ENCODE measurements at places on chromosomes 7 and 10.

GRCh38 chr7:2480070-2480408 is 3.8 kb upstream of the GRIFIN start:
- DNase-seq, result no peak

GRCh38 chr7:2554661-2555111 is 638 bp downstream of the BRAT1 start:
- no peak for DNase-seq

DNA sequence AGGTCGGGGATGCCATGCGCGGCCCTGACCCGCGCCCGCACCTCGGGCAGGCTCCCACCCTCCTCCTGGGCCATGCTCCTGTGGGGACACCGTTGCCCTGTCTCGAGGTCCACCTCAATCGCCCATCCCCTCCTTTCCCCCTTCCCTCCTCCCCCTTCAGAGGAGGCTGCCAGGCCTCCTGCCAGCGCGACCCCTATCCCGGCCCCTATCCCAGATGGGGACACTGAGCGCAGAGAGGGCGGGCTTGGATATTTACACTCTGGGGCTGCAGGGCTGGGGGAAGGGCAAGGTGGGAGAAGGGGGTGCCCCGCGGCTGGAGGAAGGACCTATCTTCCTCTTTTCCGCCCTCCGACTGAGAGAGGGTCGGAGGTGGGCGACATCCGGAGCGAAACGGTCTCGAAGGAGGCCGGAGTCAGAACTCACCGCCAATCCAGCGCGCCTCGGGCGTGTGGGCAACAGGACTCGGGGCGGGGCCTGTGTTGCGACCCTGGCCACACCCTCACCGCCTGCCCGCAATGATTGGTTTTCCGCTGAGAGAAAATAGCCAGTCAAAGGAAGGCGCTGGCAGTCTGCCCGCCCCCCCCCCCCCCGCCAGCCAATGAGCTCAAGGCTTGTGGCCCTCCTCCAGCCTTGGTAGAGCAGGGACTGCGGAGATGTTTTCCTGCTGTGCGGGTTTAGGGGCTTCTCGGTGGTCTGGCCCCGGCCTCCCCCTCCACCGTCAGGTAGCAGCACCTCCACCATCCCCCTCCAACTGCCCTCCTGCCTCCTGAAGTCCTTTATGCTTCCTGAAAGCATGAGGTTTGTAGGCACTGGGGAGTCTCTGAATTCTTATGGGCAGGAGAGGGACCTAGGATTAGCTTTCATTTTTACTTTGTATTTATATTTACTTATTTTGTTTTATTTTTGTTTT is at the start of gene METTL27:
TSS of gene METTL27 (minus strand) at position 450 of the 910 bp plus-strand sequence. CDS start at position 74, 376 bp downstream.
- DNase-seq, result peak; percentile 53

DNA sequence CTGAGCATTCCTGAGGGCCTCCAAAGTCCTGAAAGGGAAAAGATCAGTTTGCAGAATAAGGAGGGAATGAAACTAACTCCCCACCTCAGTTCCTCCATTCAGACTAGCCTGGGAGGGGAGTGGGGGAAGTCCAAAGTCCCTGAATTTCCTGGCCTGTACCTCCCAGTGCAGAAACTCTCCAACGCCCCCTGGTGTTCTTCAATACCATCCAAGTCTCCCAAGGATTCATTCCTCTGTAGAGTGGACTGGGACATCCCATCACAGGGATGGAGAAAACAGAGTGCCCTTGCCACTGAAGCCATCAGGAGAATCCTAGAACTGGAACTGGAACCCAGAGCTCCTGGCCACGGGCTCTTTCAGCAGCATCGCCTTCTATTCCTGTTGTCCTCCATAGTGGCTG is 1.6 kb upstream of the COL13A1 start:
- no peak for DNase-seq

DNA sequence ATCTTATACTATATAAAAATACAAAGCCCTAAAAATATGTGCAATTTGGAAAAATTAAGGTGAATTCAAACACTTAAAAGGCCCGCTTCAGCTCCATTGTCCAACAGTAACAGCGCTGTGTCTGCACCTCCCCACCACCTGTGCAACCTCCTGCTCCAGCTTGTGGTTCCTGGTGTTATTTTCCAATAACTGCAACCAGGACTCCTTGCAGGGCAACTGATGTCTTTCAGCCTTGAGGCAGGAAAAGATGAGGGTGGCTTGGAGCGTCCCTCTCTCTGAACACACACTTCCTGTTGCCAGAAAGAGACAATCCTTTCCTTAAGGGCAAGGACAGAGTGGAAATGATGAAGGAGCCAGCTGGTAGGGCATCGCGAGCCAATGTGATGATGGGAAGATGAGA is 336.0 kb downstream of the GLRX3 start:
- no peak for DNase-seq

DNA sequence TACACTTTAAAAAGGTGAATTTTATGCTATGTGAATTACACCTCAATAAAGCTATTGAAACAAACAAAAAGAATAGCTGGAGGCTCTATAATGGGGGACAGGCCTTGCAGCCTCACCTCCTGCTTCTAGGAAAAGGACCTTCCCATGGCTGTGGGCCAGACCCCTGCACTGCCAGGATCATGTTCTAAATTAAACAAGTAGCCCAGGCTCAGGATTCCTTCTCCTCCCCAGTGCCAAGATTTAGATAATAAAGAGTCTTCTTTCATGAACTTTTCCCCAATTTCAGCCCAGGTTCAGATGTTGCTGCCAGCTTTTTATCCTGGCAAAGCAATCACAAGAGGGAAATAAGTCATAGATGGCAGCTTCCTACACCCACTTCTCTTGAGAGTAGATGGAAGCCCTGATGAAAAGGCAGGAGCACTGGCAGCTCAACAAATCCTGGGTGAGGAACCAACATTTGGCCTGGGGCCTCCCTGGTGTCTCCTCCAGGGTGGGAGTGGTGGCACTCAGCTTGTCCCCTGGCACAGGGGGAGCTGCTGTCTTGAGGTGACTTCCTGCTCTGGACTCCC is 22.2 kb upstream of the CAMK2B start:
- DNase-seq, result no peak

GRCh38 chr7:129417073-129417472 is 17.2 kb upstream of the STRIP2 start:
- no peak for DNase-seq

DNA sequence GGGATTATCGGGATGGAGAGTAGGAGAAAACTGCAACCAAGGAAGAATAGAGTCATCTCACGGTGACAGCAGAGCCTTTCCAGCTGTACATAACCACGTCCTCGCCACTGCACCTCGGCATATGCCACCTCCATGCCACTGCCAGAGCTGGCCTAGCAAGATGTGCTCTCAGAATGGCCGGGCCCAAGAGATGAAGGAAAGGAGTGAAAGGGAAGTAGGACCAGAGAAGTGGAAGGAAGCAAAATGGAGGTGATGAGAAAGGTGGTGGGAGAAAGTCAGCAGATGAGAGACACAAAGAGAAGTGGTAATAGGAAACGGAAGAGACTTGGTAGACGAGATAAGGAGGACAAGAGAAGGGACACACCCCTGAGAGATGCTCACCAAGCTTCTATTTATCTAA is 8.0 kb upstream of the CALU start:
- no peak for DNase-seq

DNA sequence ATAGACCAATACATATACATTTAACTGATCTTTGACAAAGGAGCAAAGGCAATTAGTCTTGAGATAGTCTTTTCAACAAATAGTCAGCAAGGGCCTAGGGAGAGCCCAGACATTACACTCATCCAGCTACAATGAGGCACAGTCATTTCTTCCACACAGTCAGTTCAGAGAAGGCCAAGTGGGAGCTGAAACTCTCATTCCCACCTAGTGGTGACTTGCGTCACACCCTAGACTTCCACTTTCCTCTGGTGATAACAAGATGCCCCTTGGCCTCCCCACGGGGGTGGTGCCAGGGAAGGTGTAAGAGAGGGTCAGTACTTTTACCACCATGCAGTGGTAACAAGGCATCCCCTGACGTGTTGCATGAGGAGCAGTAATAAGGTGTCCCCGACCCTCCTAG is 8.0 kb downstream of the FRMPD2 start:
- no peak for DNase-seq

- no peak for DNase-seq
These were observed 12.4 kb downstream of the PARD3 start for GRCh38 chr10:34802692-34803091.

- DNase-seq, result no peak
These were observed 59.0 kb upstream of the NPVF start for GRCh38 chr7:25287291-25287690.

DNA sequence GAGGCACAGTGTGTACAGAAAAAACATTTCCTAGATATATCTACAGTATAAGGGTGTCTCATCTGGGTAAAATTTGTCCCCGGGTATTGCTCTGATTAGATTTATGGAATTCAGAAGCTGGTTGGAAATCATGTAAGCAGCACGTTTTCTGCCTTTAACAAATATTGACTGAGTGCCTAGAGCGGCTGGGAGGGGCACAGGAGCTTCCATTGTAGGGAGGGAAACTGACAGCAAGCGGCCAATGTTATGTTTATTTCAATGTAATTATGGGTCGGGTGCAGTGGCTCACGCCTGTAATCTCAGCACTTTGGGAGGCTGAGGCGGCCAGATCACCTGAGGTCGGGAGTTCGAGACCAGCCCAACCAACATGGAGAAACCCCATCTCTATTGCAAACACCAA is 4.4 kb upstream of the RFC2 start:
- no peak for DNase-seq

DNA sequence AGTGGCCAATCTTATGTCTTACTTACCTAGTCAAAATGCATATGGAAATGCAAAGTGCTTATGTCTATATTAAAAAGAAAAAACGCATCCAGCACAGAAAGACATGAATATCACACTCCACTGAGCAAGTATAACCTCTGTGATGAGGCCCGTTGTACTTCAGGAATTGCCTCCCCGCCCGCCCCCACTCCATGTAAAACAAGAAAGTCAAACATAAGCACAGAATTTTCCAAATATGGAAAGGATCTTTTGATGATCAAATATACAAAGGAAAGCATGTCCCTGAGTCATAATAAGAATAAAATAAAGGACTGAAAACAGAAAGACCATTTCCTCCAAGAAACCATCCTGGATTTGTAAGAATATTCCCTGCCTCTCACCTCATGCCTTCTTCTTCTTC is 229.1 kb downstream of the BAMBI start:
- no peak for DNase-seq

- no peak for DNase-seq
These were observed 136.6 kb downstream of the IQUB start for GRCh38 chr7:123397746-123398338.

DNA sequence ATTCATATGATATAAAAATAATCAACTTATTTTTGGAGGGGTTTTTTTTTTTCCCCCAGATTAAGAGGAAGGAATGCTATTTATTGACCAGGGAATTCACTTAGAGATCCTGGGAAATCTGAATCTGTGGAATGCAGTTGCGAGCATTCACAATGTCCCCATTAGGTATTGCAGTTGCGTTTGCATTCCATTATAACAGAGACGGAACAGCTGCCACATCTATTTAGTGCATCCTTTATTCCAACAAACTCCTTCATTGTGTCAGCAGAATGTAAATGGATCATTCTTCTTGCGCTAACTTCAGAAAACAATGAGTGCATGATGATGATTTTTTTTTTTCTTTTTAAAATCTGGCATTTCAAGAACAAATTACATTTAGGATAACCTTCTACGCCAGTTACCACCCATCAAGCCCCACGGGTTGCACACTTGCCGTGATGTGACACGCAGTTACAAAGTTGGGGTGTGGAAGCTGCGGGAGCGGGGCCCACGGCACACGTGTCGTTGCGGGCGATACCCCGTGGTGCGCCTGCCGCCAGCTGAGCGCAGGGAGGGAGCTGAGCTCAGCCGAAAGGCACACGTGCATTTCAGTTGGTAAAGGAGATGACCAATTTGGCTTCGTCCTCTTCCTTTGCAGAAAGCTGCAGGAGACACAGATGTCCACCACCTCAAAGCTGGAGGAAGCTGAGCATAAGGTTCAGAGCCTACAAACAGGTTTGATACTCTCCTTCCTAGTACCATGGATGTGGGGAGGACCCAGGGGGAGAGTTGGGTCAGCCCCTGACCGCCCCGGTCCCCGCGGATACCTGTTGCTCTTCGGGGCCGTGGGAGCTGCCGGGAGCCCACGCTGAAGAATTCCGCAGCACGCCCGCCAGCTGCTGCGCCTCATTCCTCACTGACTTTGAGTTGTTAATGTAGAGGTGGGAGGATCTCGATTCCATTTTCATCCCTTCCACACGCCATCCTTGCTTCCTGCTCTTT is 175.3 kb upstream of the SH2B2 start:
- no peak for DNase-seq

DNA sequence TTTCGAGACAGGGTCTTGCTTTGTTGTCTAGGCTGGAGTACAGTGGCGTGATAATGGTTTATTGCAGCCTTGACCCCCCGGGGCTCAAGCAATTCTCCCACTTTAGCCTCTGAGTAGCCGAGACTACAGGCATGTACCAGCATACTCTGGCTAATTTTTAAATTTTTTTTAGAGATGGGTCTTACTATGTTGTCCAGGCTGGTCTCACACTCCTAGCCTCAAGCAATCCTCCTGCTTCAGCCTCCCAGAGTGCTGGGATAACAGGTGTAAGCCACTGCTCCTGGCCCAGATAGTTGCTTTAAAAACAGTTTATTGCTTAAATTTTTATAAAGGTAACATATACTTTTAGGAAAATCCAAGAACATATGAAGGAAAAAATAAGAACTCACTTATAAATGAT is 26.3 kb downstream of the NEURL1 start:
- no peak for DNase-seq

DNA sequence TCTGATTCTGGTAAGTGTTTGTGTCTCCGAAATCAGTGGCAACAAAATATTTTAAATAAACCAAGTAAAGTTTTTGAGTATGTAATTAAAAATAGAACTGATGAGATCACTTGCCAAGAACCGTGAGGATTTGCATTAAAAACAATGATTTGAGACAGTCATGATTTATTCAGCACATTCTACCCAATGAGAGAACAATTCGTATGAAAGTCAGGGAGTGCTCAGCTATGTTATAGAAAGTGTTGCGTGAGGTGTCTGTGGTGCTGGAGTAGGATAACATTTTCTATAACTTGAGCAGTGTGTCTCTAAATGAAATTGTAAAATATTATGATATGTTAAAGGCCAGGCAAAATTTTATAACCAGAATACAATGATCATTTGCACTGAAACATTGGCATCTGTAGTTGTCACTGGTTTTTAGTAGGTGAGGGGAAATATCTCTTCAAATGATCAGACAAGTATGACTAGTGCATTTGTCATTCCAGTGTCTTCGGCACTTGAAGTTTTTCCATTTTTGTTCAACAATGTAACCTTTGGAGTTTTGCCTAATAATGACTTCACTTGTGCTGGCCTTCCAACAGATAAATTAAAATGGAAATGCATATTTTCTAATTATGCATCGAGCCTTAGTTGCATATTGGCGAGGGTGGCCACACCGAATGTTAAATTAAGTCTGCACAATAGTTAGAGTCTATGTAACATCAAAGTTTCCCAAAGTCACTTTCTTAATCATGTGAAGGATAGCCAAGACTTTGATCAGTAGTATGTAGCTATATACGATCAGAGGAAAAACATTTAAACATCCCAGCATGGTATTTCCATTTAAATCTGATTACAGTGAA is 335.9 kb downstream of the GFRA1 start:
- DNase-seq, result no peak

GRCh38 chr10:5844345-5845055 is 31.3 kb upstream of the GDI2 start:
- DNase-seq, result no peak

Measured in esophagus squamous epithelium (tissue), 5 donors.